ENCODE measurements at places on chromosomes 3 and 15. TPM values are rescaled to one million over a fixed set of nuclear protein-coding genes. Genes with fewer than 3 reads are reported as not detected.

Gene POLQ
- 20.8 TPM for total RNA-seq

DNA sequence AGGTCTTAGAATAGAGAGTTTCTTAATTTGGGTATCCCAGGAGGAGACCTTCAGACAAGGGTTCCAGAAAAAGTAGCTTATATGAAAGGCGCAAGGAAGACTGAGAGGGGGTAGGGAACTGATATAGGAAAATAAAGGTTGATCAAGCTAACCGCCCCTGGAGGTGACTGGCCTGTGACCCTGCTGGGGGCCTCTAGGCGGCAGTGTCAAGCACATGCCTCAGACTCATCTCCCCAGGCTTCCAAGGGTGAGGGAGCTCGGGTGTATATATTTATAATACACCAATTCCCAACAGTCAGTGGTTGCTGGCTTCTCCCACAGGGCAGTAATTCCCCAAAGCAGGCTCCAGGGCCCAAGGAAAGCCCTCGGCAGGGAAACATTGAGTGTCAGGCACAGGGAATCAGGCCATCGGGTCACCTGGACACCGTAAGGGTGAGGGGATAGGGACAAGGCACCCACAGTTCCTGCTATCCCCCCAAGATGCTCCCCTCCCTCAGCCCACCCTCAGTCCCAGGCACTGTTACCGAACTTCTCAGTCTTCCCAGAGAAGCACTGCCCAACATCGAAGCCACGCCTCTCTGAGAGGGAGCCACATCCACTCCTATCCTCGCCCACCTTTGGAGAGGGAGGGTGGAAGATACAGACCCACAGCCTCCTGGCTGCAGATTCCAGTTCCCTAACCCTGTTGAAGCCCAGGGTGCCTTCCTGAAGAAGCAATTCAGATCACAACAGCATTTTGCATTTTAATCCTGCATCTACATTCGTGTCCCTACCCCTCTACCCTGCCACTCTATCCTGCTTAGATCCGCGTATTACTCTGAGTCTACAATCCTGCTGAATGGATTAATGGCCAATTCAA, 19.5 kb upstream of the CAV3 start:
- no peaks in the 10 kb centered on the region for H3K36me3 ChIP-seq
- peak; percentile 12 for DNase-seq
- H3K4me1 ChIP-seq: no peaks in the 10 kb centered on the region
- no peak overlapping the region for H3K4me3 ChIP-seq
- H3K27ac ChIP-seq: no peak overlapping the region

- H3K36me3 ChIP-seq: peaks cover 9% of the 10 kb centered on the region
- H3K27ac ChIP-seq: no peak overlapping the region
- H3K4me3 ChIP-seq: no peak overlapping the region
- no peaks in the 10 kb centered on the region for H3K27me3 ChIP-seq
These were observed 23.8 kb downstream of the MGA start for GRCh38 chr15:41683955-41684354.

GRCh38 chr3:11146773-11147660, 7.3 kb upstream of the HRH1 start:
- peaks cover 24% of the 10 kb centered on the region for H3K27me3 ChIP-seq
- H3K27ac ChIP-seq: no peak overlapping the region
- no peak for DNase-seq
- H3K4me1 ChIP-seq: no peaks in the 10 kb centered on the region
- no peaks in the 10 kb centered on the region for H3K36me3 ChIP-seq
- H3K4me3 ChIP-seq: no peak overlapping the region

Gene CISH
- 138 TPM for total RNA-seq

- peak; percentile 83 for DNase-seq
- peak overlapping the region; percentile 87 for H3K27ac ChIP-seq
- peak overlapping the region; percentile 41 for H3K4me3 ChIP-seq
These were observed 29.2 kb upstream of the CYP11A1 start for GRCh38 chr15:74396445-74397238.

Gene PLAAT1
- not detected for total RNA-seq

DNA sequence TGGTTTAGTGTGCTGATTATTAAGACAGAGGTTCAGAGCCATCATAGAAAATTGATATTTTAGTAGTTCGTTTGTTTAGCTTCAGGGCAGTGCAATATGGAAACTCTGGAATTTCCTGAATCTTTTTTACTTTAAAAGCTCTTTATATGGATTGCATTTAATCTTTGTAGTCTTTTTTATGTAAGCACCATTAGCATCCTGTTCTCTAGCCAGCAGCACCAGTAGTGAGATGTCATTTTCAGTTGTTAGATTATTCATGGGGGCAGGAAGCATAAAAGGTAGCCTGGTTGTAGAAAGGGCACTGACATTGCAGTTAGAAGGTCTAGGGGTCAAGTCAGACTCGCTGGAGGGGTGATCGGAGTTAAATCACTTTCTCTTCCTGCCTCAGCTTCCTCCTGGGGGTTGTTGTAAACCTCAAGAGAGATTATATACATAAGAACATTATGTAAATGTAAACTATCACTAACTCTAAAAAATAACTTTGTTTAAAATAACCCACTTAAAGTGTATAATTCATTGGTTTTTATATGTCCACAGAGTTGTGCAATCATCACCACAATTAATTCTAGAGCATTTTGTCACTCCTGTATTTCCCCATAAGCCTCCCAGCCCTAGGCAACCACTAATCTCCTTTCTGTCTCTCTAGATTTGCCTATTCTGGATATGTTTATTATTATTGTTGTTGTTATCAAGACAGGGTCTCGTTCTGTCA, 31.4 kb upstream of the ITPKA start:
- no peaks in the 10 kb centered on the region for H3K4me1 ChIP-seq
- no peaks in the 10 kb centered on the region for H3K27me3 ChIP-seq
- DNase-seq: no peak
- peaks cover 22% of the 10 kb centered on the region for H3K36me3 ChIP-seq

DNA sequence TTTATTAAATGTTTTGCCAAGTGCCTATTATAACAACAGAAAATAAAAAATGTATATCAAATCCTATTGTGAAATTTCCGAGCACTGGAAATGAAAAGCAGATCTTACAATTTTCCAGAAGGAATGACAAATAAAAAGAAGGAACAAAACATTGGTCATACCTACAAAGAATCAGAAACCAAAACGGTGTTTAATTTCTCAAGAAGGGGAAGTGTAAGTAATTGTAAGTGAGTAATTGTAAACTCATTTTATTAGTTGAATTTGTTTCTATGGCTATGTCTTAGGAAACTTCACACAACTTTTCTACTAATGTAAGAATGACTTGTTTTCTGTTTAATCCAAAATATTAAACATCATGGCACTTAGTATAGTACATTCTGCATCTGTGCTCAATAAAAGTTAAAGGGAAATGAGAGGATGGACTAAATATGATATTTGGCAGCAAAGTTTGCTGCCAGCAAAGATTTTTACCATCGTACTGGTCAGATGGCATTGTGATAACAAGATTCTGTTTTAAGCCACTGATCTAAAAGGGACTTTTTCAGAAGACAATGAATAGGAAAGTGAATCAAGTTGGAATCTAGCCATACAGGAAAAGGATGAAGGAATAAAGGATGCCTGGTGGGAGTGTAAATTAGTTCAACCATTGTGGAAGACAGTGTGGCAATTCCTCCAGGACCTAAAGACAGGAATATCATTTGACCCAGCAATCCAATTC, 232.4 kb downstream of the NFKBIZ start:
- DNase-seq: no peak
- peaks cover 5% of the 10 kb centered on the region for H3K36me3 ChIP-seq
- no peak overlapping the region for H3K27ac ChIP-seq
- peaks cover 63% of the 10 kb centered on the region for H3K4me1 ChIP-seq
- no peaks in the 10 kb centered on the region for H3K27me3 ChIP-seq

GRCh38 chr3:194713299-194714136, 27.8 kb downstream of the FAM43A start:
- no peaks in the 10 kb centered on the region for H3K27me3 ChIP-seq
- no peak overlapping the region for H3K27ac ChIP-seq
- H3K36me3 ChIP-seq: no peaks in the 10 kb centered on the region
- no peak overlapping the region for H3K4me3 ChIP-seq
- no peak for DNase-seq

GRCh38 chr3:22122567-22122966, 371.6 kb upstream of the ZNF385D start:
- no peak overlapping the region for H3K27ac ChIP-seq
- H3K36me3 ChIP-seq: no peaks in the 10 kb centered on the region
- no peaks in the 10 kb centered on the region for H3K27me3 ChIP-seq
- no peak overlapping the region for H3K4me3 ChIP-seq
- H3K4me1 ChIP-seq: no peaks in the 10 kb centered on the region
- no peak for DNase-seq

DNA sequence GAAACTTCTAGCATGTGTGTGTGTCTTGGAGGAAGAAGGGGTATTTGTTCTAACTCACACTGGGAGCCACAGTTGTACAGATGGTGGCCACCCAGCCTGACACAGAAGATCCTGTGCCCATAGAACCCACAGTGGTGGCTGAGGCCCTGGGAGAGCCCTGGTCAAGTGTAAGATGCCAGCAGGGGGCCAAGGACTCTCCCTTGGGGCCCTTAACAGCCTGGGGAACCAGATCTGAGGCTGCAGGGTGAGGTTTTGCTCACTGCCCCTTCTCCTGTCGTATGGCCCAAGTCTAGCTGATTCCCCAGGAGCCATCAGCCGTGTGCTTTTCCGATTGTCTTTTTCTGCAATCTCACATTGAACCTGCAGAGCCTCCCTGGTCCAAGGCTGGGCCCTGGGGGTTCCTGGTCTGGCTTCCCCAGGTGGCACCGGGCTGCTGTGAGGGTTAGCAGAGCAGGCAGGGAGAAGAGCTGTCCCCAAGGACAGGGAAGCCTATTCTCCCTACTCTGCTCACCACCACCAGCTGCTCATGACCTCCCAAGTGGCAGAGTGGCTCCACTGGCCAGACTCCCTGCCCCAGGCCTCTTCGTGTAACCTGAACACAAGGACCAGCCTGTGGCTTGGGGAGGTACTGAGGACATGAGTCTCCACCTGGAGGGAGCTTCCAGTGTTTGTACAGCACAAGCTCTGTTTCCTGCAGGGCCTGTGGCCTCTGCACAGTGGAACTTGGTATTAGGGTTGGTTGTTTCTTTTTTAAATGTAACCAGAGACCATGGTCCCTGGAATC, 51.9 kb downstream of the CA12 start:
- H3K4me1 ChIP-seq: peaks cover 3% of the 10 kb centered on the region
- H3K4me3 ChIP-seq: no peak overlapping the region
- no peak overlapping the region for H3K27ac ChIP-seq
- H3K27me3 ChIP-seq: peaks cover 2% of the 10 kb centered on the region

Gene DISP2
- total RNA-seq: not detected

Gene AGBL1
- total RNA-seq: not detected

Data from activated naive CD4-positive, alpha-beta T cell treated with anti-CD3 and anti-CD28 coated beads for 36 hours (primary cell).